ENCODE measurements at places on chromosomes 16 and 17.

DNA sequence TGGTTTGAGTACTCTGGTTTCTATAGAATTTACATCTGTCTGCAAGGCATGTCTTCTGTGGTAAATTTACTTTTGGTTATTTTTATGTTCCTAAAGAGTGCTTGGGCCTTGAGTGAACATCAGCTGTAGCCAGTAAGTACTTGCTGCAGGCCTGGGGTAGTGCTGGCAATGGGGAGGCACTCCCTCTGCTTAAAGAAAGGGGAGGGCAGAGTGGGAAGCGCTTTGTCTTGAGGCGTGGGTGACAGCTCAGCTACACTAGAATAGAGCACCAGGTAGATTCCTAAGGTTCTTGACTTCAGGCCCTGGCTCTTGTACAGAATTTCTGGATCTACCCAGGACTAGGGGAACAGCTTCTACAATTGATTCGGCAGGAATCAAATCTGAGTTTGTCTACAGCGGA is 50.6 kb downstream of the MPHOSPH6 start:
- no peak for DNase-seq

DNA sequence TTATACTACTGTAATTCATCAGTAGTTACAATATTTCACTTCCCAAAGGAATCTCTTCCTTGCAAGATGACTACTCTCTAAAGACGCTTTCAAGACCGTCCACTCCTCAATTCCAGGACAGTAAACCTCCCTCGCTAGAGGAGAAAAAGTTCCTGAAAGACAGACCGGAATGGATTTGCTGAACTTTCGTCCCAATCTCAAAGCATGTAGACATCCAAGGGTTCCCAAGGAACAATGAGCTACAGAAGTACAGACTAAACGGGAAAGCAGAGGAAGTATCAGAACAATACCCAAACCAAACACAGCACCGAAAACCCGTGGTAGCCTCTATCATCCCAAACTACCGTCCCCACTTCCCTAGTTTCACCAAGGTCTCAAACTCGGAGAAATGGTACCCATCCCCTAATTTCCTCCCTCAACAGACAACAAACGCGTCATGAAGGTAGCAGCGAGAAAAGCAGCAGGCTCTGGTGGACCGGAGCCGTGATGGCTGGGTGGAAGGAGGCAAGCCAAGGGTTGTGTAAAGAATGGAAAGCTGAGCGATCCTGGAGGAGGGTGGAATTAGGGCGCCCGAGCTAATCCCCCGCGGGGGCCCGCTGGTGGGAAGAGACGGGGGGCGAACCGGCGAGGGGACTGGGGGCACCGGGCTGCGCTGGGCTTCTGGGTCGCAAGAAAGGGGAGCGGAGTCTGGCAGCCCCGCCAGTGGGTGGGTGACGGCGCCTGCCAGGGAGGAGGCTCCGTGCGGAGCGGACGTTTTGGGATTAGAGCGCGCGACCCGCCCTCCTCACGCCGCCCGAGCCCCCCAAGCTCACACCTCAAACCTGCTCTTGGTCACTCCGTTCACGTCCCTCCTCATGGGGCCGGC is 647 bp downstream of the FBXL20 start:
- peak; percentile 4 for DNase-seq

GRCh38 chr16:12611916-12612597 is 191.6 kb downstream of the CPPED1 start:
- no peak for DNase-seq

DNA sequence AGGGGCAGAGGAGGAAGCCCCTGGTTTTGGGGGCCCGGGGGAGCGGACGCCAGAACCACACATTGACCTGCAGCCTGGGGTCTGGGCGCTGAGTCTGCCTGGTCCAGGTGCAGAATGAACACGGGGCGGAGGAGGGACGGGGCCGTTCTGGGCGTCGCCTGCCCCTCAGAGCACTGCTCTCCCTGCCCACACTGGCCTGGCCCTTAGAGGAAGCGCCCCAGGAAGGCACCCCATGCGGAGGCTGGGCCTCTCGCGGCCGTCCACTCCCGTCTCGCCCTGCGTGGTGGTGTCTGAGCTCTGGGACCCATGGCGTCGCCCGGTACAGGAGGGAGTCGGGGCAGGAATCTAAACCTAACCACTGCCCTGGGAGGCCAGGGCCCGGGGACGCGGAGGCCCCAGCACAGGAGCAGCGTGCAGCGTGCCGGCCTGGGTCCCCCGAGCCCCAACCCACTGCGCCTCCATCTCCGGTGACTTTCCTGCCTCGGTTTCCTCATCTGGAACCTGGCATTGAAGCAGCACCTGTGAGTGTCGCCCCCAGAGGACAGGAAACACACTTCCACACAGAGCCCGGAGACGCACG is 4.3 kb downstream of the TPSD1 start:
- no peak for DNase-seq

DNA sequence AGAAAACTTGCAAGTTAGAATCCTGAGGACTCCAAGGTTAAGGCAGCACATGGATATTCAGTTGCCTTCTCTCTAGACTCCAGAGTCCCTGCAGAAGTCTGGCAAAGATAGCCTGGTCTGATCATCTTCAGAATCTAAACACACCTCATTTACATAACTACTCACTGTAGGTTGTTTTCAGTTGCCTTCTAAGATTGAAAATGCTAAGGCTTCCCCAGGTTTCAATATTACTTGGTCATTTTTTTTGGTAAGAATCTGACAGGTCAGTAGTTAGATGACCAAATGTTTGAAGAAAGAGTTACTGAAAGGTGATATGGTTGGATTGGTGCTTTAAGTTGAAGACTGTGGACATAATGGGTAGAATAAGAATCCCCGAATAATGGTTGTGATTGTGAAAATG is 205.4 kb upstream of the KCNJ16 start:
- DNase-seq = no peak
